SJSA1 (cell line): ENCODE measurements at places on chromosomes 1 and 21. TPM values are rescaled to one million over a fixed set of nuclear protein-coding genes. Genes with fewer than 3 reads are reported as not detected.

The DPT gene
- total RNA-seq = not detected in 2 replicates

The RGS7 gene
- total RNA-seq = 0.37 TPM in 1 of 2 replicates, not detected in the other

DNA sequence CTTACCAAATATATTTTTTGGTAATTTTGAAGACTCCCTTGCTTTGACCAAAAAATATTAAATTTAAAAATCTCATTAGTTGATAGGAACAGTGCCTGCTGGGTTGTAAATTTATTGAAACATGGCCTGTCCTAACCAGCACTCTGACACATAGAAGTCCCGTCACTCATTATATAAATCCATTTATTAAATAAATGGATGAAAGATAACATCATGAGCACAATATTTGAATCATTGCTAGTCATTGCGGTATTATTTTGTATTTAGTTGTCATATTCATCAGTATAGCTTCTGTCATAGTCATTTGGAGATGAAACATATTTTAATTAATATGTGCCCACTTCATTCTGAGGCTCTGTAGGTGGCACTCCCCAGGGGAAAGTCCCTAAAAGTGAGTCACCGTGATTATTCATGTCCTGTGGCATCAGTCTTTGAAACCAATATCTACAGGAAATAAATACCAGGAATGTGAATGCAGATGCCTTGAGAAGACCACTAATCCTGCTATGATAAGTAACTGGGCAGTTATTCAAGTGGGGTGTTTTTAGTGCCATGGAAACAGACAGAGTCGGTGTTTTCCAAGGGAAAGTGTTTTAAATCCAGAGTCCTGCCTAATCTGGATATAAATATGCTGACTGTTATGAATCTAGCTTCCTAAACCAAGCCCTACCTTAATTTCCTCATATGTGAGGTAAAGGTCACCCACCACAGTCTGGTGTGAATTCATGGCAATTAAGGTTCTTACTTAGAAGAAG lies 302.0 kb downstream of the DUSP10 start:
- DNase-seq = peak; percentile 80

DNA sequence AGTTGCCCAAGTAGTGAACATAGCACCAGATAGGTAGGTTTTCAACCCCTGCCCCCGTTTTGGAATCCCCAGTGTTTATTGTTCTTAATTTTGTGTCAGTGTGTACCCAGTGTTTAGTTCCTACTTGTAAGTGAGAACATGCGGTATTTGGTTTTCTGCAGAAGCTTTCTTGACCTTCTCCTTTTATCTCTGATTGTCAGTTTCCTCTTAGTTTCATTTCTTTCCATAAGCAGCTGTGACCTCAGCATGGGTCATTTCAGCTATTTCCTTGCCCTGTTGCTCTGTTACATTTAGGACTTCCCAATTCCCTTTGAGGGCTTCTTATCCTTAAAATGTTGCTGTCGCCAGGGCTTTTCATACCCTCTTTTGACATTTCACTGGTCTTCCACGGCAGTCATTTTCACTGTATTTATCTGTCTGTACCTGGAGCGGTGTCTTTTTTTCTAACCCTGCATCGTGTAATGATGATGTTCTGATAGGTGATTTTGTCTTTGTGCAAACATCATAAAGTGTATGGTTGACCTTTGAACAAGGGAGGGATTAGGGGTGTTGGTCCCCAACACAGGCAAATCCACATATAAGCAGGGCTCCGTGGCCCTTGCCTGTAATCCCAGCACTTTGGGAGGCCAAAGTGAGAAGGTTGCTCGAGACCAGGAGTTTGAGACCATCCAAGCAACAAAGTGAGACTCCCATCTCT lies 15.0 kb downstream of the ITSN1 start:
- DNase-seq = no peak

GRCh38 chr1:162029157-162029556 lies 5.5 kb upstream of the OLFML2B start:
- no peak for DNase-seq

DNA sequence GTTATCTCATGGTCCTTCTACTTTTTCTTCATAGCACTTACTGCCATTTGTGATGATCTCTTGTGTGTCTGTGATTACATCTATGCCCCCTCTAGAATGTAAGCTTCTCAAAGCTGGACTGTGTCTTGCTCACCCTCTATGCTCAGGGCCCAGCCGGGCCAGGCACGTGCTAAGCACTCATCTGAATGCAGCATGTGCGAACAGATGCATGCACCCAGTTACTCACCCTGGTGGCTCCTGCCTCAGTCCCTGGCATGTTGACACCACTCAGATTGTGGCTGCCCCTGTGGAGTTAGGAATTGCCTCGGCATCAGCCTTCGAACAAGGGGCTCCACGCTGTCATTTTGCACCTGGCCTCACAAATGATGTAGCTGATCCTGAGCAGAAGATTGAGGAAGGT lies 19.6 kb upstream of the PABPC4 start:
- no peak for DNase-seq

DNA sequence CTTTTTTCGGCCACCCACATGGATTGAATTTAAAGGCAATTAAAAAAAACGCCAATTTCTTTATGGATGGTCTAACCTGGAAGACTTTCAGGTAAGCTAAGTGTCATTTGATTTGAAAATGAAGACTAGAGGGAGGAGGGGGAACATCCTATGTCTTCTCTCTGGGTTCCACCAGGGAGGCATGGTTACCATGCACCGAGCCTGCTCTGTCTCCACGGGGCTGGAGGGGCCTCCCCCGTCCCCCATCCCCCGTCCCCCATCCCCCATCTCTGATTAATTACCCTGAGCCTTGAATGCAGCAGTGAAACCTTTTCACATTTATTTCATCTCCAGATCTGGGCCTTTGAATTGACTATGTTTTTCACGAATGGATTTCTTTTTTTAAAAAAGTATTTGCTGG lies 135.1 kb downstream of the TLR5 start:
- DNase-seq = no peak

- no peak for DNase-seq
These were observed 48.4 kb downstream of the JAK1 start for GRCh38 chr1:64917907-64918306.

DNA sequence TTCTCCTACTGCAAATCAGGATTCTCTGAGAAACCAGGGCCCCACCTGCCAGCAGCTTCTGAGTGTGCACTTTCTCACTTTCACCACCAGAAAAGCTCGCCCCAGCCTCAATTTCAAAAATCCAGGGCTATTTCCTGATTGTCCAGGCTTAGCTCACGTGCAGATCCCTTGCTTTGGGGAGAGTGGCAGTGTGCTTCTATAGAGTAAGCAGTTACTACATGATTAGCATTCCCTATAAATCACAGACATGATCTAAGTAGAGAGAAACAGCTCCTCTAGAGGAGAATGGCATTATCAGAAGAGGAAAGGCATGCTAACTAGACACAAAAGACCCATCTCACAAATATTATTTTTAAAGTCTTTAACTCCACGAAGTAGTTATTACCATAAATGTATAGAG lies 456.0 kb upstream of the PKN2 start:
- DNase-seq = no peak
